Aorta (tissue), 5 donors: ENCODE measurements at places on chromosomes 7 and 10. TPM values are rescaled to one million over a fixed set of nuclear protein-coding genes. Genes with fewer than 3 reads are reported as not detected.

Gene WASHC2C
- total RNA-seq = 39.0 TPM

Gene UBTD1
- 15.8 TPM for total RNA-seq

Gene PRPS1L1
- not detected for total RNA-seq

Gene SH3PXD2A
- total RNA-seq = 55.9 TPM

Gene SLC18A2
- 0.52 TPM for total RNA-seq

Gene DNAJB12
- total RNA-seq = 34.7 TPM

Gene AKR1C8
- not detected for total RNA-seq

Gene OR13A1
- not detected for total RNA-seq

GRCh38 chr7:84162125-84162524, 32.5 kb downstream of the SEMA3A start:
- no peaks in the 10 kb centered on the region for H3K27me3 ChIP-seq
- no peaks in the 10 kb centered on the region for H3K4me1 ChIP-seq
- DNase-seq = no peak
- no peaks in the 10 kb centered on the region for H3K36me3 ChIP-seq
- H3K4me3 ChIP-seq = no peak overlapping the region

DNA sequence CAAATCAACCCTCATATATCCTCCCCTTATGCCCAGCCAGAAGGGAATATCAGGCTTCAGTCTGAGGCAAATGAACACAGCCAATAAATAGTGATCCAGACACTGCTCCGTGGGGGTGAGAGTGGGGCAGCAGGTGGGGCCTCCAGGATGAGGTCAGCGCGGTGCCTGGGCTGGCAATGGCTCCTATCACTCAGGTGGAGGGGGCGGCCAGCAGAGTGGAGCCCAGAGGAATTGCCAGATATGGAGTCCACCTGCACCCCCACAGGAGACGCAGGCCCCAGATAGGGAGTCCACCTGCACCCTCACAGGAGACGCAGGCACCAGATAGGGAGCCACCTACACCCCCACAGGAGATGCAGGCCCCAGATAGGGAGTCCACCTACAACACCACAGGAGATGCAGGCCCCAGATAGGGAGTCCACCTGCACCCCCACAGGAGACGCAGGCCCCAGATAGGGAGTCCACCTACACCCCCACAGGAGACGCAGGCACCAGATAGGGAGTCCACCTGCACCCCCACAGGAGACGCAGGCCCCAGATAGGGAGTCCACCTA, 78.0 kb upstream of the PPP2R2D start:
- H3K27me3 ChIP-seq = no peaks in the 10 kb centered on the region
- peak; percentile 36 for DNase-seq
- H3K4me1 ChIP-seq = no peaks in the 10 kb centered on the region
- no peak overlapping the region for H3K27ac ChIP-seq
- H3K36me3 ChIP-seq = no peaks in the 10 kb centered on the region

GRCh38 chr7:19215412-19215811, 70.2 kb upstream of the FERD3L start:
- no peaks in the 10 kb centered on the region for H3K27me3 ChIP-seq
- no peak for DNase-seq
- H3K36me3 ChIP-seq = no peaks in the 10 kb centered on the region
- H3K27ac ChIP-seq = no peak overlapping the region
- H3K4me1 ChIP-seq = no peaks in the 10 kb centered on the region

DNA sequence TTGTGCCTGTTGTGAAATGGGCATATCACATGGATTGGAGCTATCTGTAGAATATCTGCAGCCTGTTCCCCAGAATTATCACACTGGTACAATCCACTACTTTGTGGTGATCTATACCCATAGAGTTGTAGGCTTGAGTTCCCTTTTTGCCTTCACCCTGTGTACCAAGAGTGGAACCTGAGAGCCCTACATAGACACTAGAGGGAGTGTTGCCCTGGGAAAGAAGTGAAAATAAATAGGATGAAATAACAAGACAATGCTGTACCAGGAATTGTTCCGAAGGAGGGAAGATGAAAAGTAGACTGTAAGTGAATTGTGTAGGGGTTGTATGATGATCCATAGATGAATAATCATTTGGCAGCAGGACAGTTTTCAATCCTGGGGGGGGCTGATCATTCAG, 9.0 kb downstream of the SORCS3 start:
- H3K4me1 ChIP-seq = no peaks in the 10 kb centered on the region
- no peaks in the 10 kb centered on the region for H3K36me3 ChIP-seq
- no peak overlapping the region for H3K4me3 ChIP-seq
- H3K27ac ChIP-seq = no peak overlapping the region

GRCh38 chr7:18040196-18040595, 12.6 kb upstream of the PRPS1L1 start:
- DNase-seq = no peak
- no peaks in the 10 kb centered on the region for H3K4me1 ChIP-seq
- H3K36me3 ChIP-seq = no peaks in the 10 kb centered on the region
- H3K27me3 ChIP-seq = no peaks in the 10 kb centered on the region
- no peak overlapping the region for H3K4me3 ChIP-seq
- no peak overlapping the region for H3K27ac ChIP-seq

GRCh38 chr10:132169766-132170560, 16.8 kb upstream of the DPYSL4 start:
- H3K27me3 ChIP-seq = no peaks in the 10 kb centered on the region
- no peak overlapping the region for H3K27ac ChIP-seq
- peak; percentile 73 for DNase-seq
- no peaks in the 10 kb centered on the region for H3K36me3 ChIP-seq
- no peaks in the 10 kb centered on the region for H3K4me1 ChIP-seq
- no peak overlapping the region for H3K4me3 ChIP-seq

DNA sequence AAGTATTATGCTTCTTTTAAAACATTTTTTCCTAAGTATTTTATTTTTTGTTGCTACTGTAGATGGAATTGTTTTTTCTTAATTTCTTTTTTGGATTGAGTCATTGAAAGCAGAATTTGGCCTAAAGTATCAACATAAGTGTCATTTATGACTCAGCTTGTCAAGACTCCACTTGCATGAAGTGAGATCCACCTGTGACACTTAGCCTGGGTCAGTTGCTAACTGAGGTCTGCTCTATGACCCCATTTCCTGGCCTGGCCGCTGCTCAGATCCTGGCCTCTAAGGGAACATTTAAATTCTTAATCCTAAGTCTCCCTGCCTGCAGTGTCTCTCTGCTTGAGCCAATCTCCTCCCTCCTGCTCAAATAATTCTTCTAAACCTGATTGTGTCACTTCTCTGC, 35.5 kb downstream of the TMEM270 start:
- H3K4me1 ChIP-seq = no peaks in the 10 kb centered on the region
- H3K27ac ChIP-seq = peak overlapping the region; percentile 24
- H3K36me3 ChIP-seq = no peaks in the 10 kb centered on the region
- H3K4me3 ChIP-seq = no peak overlapping the region
- peak; percentile 74 for DNase-seq

- no peaks in the 10 kb centered on the region for H3K27me3 ChIP-seq
- no peaks in the 10 kb centered on the region for H3K36me3 ChIP-seq
- no peak for DNase-seq
- H3K4me1 ChIP-seq = no peaks in the 10 kb centered on the region
- H3K27ac ChIP-seq = no peak overlapping the region
Measured at GRCh38 chr10:14023673-14024328, 306.9 kb downstream of the FRMD4A start.

- no peaks in the 10 kb centered on the region for H3K36me3 ChIP-seq
- H3K27ac ChIP-seq = no peak overlapping the region
- H3K4me3 ChIP-seq = no peak overlapping the region
- no peaks in the 10 kb centered on the region for H3K27me3 ChIP-seq
- H3K4me1 ChIP-seq = no peaks in the 10 kb centered on the region
Measured at GRCh38 chr7:55271661-55272060, 93.5 kb upstream of the LANCL2 start.

DNA sequence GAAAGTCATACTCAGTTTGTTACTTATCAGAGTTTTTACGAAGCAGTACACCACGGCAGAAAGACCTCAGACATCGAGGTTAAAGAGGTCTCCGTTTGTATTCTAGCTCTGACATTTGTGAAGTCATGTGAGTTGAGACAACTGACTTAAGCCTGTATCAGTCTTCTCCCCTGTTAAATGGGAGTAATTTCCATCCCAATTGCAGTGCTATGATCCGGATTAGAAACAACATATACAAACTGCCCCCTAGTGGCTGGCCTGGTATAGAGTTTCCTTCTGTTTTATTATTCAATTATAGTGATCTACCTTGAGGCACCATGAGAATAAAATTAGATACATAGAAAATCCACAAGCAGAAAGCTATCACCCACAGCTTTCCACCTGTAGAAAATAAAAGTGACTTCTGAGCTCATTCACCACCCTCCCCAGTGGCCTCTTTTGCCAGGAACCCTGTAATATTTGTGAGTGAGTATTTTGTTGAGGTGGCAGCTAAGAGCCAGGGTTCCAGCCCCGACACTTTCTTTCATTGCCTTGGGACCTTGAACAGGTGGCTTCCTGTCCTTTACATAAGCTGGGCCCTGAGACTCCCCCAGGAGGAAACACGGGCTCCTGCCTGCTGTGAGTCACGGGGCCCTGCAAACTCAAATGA, 607.2 kb upstream of the MGMT start:
- no peaks in the 10 kb centered on the region for H3K36me3 ChIP-seq
- no peak overlapping the region for H3K27ac ChIP-seq
- no peaks in the 10 kb centered on the region for H3K27me3 ChIP-seq
- H3K4me3 ChIP-seq = no peak overlapping the region
- no peaks in the 10 kb centered on the region for H3K4me1 ChIP-seq

DNA sequence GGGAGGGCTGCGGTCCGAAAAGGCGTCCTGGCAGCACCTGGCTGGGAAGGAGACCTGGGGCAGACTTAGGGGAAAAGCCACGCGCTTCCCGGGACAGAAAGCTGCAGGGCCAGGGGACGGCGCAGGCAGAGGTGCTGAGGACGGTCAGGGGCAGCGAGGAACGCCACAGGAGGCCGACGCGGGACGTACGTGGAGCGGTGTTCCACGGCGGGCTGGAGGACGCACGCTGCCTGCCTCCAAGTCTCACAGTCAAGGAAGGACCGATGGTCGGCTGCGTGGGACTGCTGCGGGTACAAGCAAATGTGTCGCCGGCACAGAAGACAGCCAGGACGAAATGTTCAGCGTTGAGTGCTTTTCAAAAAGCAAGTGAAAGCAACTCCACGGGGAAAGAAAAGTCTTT, 245.2 kb downstream of the ELFN1 start:
- H3K27ac ChIP-seq = no peak overlapping the region
- no peaks in the 10 kb centered on the region for H3K27me3 ChIP-seq
- H3K4me3 ChIP-seq = no peak overlapping the region
- DNase-seq = no peak
- no peaks in the 10 kb centered on the region for H3K36me3 ChIP-seq

DNA sequence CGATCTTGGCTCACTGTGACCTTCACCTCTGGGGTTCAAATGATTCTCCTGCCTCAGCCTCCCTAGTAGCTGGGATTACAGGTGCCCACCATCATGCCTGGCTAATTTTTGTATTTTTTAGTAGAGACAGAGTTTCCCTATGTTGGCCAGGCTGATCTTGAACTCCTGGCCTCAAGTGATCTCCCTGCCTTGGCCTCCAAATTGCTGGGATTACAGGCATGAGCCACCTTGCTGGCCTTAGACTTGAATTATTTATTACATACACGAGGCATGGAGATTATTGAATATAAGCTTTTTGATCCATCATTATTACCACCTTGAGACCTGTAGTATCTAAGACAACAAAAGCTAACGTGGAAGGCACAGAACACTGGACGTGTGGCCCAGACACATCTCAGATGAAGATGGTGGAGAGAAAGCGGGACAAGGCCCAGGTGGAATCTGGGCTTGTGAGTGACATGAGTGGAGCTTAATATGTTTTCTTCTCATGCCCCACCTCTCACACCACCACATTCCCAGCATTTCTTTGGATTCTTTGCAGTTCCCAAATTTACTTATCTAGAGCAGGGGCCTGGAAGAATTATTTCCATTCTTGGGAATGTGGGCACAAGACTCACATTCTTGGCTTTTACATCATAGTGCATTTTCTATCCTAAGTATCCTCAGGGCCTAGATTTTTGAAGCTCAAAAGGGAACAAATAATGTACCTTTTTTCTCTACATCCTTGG, 76.6 kb downstream of the SUGCT start:
- no peaks in the 10 kb centered on the region for H3K36me3 ChIP-seq
- DNase-seq = no peak
- H3K27me3 ChIP-seq = no peaks in the 10 kb centered on the region
- peak overlapping the region; percentile 36 for H3K27ac ChIP-seq
- no peaks in the 10 kb centered on the region for H3K4me1 ChIP-seq
- no peak overlapping the region for H3K4me3 ChIP-seq

DNA sequence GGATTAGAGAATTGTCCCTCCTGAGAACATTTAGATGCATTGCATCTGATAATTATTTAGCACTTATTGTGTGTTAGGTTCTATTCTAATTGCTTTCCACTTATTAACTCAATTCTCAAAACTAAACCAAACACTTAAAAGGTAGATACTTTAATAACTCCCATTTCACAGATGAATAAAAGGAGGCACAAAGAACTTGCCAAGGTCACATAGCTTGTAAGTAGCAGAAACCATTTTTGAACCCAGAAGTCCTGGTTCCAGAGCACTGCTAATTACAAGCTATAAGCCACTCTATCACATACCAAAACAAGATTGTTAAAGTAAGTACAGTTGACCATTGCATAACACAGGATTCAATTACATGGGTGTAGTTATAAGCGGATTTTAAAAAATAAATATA, 164.9 kb downstream of the CPED1 start:
- DNase-seq = no peak
- no peak overlapping the region for H3K27ac ChIP-seq
- H3K4me1 ChIP-seq = peaks cover 2% of the 10 kb centered on the region
- no peaks in the 10 kb centered on the region for H3K36me3 ChIP-seq

GRCh38 chr7:24133691-24134090, 150.3 kb upstream of the NPY start:
- H3K27me3 ChIP-seq = no peaks in the 10 kb centered on the region
- no peaks in the 10 kb centered on the region for H3K36me3 ChIP-seq
- H3K4me1 ChIP-seq = no peaks in the 10 kb centered on the region
- H3K4me3 ChIP-seq = no peak overlapping the region
- no peak overlapping the region for H3K27ac ChIP-seq

- H3K27ac ChIP-seq = no peak overlapping the region
- no peaks in the 10 kb centered on the region for H3K36me3 ChIP-seq
- H3K4me1 ChIP-seq = no peaks in the 10 kb centered on the region
Measured at GRCh38 chr7:92731335-92732063, 104.9 kb downstream of the CDK6 start.

DNA sequence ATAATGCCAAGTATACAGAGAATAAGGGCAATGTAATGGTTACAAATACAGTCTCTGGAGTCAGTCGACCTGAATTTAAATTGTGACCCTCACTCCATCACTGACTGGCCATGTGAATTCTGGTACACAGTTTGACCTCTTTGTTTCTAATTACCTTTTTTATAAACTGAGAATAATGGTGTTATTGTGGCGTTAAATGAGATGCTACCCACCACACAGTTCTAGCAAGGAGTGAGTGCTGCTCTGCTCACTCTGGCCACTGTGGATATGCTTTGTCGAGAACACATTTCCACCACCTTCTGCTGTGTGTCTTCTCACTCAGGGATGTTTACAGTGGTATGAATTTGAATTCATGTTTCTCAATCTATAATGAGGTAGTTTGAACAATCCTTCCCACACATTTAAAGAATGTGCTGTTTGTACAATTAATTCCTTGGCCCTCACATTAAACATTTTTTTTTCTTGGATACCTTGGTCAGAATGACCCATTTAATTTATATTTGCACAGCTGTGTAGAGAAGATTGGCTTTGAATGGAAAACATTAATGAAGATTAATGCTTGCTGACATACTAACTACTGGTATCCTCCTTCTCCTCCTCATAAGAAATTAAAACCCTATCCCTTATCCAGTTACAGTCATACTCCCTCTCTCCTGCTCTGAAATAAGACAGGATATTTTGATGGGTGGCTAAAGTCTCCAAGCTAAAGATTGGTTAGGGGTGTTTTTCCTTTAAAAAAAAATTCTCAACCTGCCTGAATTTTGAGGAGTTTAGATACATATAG, 42.4 kb downstream of the PLCE1 start:
- H3K4me3 ChIP-seq = no peak overlapping the region
- H3K4me1 ChIP-seq = no peaks in the 10 kb centered on the region
- H3K27ac ChIP-seq = no peak overlapping the region
- no peak for DNase-seq
